Thoracic aorta (tissue), 2 donors: ENCODE measurements at places on chromosomes 4 and X. TPM values are rescaled to one million over a fixed set of nuclear protein-coding genes. Genes with fewer than 3 reads are reported as not detected.

GRCh38 chrX:109952985-109953905 lies 49.7 kb upstream of the TMEM164 start:
- DNase-seq: no peak

GRCh38 chr4:122963216-122963615 lies 40.8 kb upstream of the NUDT6 start:
- DNase-seq: no peak

DNA sequence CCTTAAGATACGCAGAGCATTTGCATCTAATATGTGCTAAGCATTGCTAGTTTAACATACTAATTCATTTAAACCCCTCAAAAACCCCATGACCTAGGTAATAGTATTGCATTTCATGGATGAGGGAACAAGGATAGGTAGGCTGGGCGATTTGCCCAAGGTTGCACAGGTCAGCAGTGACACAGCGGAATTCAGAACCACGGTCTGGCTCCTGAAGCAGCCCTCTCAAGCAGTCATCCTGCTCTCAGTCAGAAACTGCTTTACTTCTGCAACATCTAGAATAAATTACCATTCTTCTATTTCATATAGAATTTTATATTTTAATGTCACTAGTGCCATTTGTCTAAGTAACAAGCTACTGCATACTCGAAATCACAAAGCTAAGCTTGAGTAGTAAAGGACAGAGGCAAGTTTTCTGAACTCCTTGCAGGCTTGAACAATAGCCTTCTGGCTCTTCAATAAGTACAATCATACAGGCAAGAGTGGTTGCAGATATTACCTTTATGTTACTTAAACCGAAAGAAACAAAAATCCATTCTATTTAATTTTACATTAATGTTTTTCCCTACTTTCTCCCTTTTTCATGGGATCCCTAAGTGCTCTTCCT lies 555 bp upstream of the SPP1 start:
- no peak for DNase-seq

- no peak for DNase-seq
These were observed 69.7 kb downstream of the PDGFC start for GRCh38 chr4:156901871-156902270.

DNA sequence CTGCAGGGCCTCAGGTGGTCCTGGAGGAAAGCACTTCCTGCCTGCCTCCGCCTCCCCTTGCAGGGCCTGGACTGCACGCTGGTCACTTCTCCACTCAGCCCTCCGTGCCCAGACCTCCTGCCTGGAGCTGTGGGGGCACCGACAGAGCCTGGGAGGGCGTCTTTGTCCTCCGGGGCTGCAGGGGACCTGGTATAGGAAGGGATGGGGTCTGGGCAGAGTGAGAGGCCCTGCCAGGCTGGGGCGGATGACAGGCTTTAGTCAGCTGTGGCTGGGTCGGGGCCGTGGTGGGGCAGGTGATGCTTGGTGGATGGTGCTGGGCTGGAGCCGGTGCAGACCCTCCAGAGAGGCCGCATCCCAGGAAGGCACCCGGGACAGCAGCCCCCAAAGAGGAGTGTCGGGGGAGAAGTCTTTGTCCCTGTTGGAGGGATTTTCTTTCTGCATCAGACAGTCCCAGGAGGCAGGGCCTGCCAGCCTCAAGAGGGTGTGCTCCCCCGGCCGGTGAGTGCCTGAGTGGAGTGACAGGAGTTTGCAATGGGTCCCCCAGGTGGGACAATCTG lies 1.3 kb downstream of the DOK7 start:
- no peak for DNase-seq

DNA sequence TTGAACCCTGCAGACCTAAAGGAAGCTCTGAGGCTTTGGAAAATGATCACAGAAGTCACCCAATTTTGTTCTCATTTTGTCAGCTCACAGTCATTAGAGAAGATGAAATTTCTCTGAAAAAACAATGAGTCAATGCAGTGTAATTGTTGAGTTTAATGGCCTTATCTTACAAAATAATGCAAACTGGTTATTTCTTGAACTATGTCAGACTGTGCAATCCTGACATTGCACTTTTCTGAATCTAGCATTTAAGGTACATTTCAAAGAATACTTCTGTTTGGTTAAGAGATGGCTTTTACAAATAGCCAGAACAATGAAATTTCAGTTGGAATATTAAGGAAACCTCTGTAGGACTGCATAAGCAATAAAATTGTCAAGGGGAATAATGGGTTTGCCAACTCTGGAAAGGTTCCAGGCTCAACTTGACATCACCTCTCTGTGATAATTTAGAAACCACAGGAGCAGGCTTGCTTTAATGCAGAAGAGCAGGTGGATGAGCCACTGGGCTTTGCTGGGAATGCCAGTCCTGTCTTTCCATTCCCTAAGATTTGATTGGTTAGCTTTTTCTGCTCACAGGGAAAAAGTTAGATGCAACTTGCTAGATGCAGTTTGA lies 222.8 kb downstream of the FRMPD4 start:
- no peak for DNase-seq

DNA sequence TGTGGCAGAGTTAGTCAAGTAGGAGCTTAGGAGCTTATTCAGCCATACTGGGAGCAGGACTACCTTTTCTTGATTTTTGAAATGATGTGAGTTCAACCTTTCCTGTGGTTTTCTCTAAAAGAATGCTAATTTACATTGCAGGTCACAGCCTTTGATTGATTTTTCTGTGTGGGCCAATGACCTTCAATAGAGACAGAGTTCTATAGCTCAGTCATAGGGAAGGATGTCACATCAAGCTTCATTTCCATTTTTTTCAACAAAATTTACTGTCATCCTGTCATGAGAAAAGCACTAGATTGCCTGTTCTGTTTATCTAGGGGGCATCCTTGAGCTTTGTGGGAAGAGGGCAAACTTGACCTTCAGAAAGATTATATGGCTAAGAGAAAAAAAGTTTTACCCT lies 448.7 kb downstream of the MID1IP1 start:
- DNase-seq: no peak

GRCh38 chrX:37922928-37923327 lies 75.6 kb upstream of the DYNLT3 start:
- DNase-seq: no peak

GRCh38 chrX:151679798-151680402 lies 15.4 kb upstream of the PRRG3 start:
- no peak for DNase-seq

DNA sequence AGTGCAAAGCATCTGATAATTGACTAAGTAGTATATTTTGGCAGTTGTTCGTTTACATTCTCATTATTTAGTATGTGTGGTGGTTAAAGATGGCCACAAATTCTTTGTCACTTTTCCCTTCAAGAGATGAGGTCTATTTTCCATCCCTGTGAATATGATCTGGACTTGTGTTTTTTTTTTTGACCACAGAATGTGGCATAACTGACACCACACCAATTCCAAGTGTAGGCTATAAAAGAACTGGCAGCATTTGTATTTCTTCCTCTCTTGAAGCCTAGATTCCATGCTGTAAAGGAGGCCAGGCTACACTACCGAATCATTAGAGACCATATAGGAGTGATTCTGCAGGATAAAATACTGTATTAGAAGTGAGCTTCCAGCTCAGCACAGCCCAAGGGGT lies 596.6 kb downstream of the DMD start:
- DNase-seq: no peak

RPS6KA6 gene
- 8.5 TPM for total RNA-seq

MGARP gene
- total RNA-seq: 4.2 TPM

ABRAXAS1 gene
- 14.0 TPM for total RNA-seq

CRMP1 gene
- not detected for total RNA-seq

USP26 gene
- total RNA-seq: not detected
